Colonic mucosa (tissue), 4 donors: ENCODE measurements at places on chromosomes 3 and 15. TPM values are rescaled to one million over a fixed set of nuclear protein-coding genes. Genes with fewer than 3 reads are reported as not detected.
A peak's percentile ranks its signal among the peaks of the same experiment; 100 is the strongest.

DNA sequence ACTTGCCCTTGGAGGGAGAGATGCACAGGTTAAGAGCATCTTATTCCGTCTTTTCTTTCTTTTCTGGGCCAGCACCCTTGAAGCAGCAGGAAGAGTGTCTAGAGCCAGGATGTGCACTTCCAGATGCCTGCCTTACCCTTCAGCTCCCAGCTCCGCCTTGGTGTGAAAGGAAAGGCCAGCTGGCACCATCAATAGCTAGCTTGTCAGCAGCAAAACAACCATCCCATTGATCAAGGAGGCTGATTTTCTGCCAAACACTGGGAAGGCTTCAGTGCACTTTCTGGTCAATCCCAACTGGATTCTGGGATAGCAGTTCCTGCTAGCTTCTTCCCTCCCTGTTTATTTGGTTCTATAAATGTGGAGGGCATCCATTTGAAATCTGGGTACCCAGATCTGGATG is 110.9 kb upstream of the GALNT15 start:
- H3K4me1 ChIP-seq = no peaks in the 10 kb centered on the region
- no peaks in the 10 kb centered on the region for H3K27me3 ChIP-seq
- DNase-seq = no peak
- no peak overlapping the region for H3K4me3 ChIP-seq
- no peak overlapping the region for H3K27ac ChIP-seq
- no peaks in the 10 kb centered on the region for H3K36me3 ChIP-seq

GRCh38 chr15:68054628-68055223 is 611 bp downstream of the PIAS1 start:
- no peaks in the 10 kb centered on the region for H3K36me3 ChIP-seq
- no peaks in the 10 kb centered on the region for H3K27me3 ChIP-seq
- peaks cover 4% of the 10 kb centered on the region for H3K4me1 ChIP-seq
- peak overlapping the region; percentile 69 for H3K4me3 ChIP-seq

CHDH gene
- 41.5 TPM for total RNA-seq

GRCh38 chr15:87357637-87358313 is 898.8 kb downstream of the NTRK3 start:
- H3K27me3 ChIP-seq = no peaks in the 10 kb centered on the region
- no peaks in the 10 kb centered on the region for H3K36me3 ChIP-seq
- no peaks in the 10 kb centered on the region for H3K4me1 ChIP-seq
- no peak overlapping the region for H3K27ac ChIP-seq

DNA sequence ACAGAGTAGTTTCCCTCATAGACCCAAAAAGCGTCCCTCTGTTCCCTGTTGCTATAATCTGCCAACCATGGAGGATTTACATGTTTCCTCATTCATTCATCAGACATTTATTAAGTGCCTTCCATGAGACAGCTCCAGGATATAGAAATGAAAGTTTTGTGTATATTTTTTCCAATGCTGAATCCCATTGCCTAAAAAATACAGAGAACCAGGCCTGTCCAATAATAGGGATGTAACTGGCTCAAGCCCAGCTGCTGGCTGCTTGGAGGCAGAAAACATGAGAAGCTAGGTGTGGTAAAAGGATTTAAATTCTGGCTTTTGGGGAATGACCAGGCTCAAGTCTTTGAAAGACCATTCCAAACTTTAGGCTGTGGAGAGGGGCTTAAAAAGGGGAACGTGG is 41.5 kb downstream of the RARB start:
- H3K4me1 ChIP-seq = no peaks in the 10 kb centered on the region
- no peak overlapping the region for H3K4me3 ChIP-seq
- H3K36me3 ChIP-seq = no peaks in the 10 kb centered on the region
- no peaks in the 10 kb centered on the region for H3K27me3 ChIP-seq

- peaks cover 3% of the 10 kb centered on the region for H3K4me1 ChIP-seq
- H3K27me3 ChIP-seq = no peaks in the 10 kb centered on the region
- no peak overlapping the region for H3K27ac ChIP-seq
- H3K4me3 ChIP-seq = no peak overlapping the region
- no peak for DNase-seq
- H3K36me3 ChIP-seq = no peaks in the 10 kb centered on the region
Observed at GRCh38 chr15:67605871-67606270, 63.4 kb downstream of the MAP2K5 start.

DNA sequence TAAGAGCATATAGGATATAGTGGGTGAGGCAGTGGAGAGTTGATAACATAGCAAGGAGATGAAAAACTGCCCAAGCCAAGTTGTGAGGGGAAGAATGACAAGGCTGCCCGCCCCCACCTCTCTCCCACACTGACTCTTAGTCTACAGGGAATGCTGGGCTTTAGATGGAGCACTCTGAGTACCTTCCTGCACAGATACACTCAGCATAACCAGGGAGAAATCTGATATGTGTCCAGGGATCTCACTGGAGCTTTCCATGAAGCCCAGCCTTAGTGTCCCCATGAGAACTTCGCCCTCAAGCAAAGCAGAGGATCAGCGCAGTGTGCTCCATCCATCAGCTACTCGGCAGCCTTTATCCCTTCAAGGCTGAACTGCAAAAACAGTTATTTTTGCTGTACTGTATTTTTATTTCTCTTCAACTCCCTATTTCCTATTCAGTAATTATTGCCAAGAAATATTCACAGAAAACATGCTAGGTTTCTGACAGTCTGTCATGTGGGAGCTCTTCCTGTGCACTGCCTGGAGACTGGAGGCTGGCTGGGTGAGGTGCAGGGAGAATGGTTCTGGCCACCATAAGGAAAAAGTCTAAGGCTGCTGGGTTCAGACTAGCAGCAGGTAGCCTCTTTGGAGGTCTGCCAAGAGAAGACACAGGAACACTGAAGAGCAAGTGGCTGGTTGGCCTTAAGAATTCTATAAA is 475.2 kb upstream of the PPP2R3A start:
- H3K27ac ChIP-seq = no peak overlapping the region
- no peak for DNase-seq
- no peaks in the 10 kb centered on the region for H3K36me3 ChIP-seq
- no peaks in the 10 kb centered on the region for H3K4me1 ChIP-seq

- H3K4me3 ChIP-seq = no peak overlapping the region
- H3K4me1 ChIP-seq = peaks cover 30% of the 10 kb centered on the region
- peak overlapping the region; percentile 76 for H3K27ac ChIP-seq
Observed at GRCh38 chr15:92914103-92914499, 14.0 kb downstream of the CHD2 start.

DNASE1L3 gene
- 2.2 TPM for total RNA-seq

CD200R1 gene
- total RNA-seq = 0.84 TPM

PCBP4 gene
- 22.4 TPM for total RNA-seq

- no peak overlapping the region for H3K4me3 ChIP-seq
- DNase-seq = no peak
- no peaks in the 10 kb centered on the region for H3K27me3 ChIP-seq
Observed at GRCh38 chr3:141379250-141379966, 11.1 kb downstream of the ZBTB38 start.

AGTR1 gene
- 0.47 TPM for total RNA-seq

WNT5A gene
- 3.9 TPM for total RNA-seq

IREB2 gene
- total RNA-seq = 59.9 TPM

IQCF5 gene
- not detected for total RNA-seq

OR5H14 gene
- total RNA-seq = not detected

EFCC1 gene
- 1.7 TPM for total RNA-seq

PAQR9 gene
- not detected for total RNA-seq

GRCh38 chr3:53888232-53888631 is 3.4 kb downstream of the SELENOK start:
- peaks cover 4% of the 10 kb centered on the region for H3K36me3 ChIP-seq
- H3K27ac ChIP-seq = no peak overlapping the region
- H3K27me3 ChIP-seq = no peaks in the 10 kb centered on the region
- H3K4me1 ChIP-seq = no peaks in the 10 kb centered on the region
- no peak for DNase-seq

RTP4 gene
- 4.3 TPM for total RNA-seq

CLDN18 gene
- 0.44 TPM for total RNA-seq

GRCh38 chr15:48168616-48169015 is 9.5 kb downstream of the MYEF2 start:
- no peak overlapping the region for H3K4me3 ChIP-seq
- no peak for DNase-seq
- no peaks in the 10 kb centered on the region for H3K4me1 ChIP-seq
- H3K27me3 ChIP-seq = no peaks in the 10 kb centered on the region

DAG1 gene
- total RNA-seq = 81.7 TPM

CPEB1 gene
- 0.40 TPM for total RNA-seq

DNA sequence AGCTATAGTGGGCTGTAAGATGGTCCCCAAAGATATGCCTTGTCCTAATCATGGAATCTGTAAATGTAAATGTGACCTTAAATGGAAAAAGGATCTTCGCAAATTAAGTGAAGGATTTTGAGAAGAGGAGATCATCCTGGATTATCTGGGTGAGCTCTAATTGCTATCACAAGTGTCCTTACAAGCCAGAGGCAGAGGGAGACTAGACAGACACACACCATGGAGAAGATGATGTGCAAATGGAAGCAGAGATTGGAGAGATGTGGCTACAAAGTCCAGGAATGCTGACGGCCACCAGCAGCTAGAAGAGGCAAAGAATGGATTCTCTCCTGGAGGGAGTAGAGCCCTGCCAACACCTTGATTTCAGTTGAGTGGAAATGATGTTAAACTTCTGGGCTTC is 102.3 kb upstream of the PROK2 start:
- H3K36me3 ChIP-seq = no peaks in the 10 kb centered on the region
- no peak overlapping the region for H3K27ac ChIP-seq
- no peaks in the 10 kb centered on the region for H3K27me3 ChIP-seq
- H3K4me1 ChIP-seq = no peaks in the 10 kb centered on the region
- no peak for DNase-seq
- no peak overlapping the region for H3K4me3 ChIP-seq

DNA sequence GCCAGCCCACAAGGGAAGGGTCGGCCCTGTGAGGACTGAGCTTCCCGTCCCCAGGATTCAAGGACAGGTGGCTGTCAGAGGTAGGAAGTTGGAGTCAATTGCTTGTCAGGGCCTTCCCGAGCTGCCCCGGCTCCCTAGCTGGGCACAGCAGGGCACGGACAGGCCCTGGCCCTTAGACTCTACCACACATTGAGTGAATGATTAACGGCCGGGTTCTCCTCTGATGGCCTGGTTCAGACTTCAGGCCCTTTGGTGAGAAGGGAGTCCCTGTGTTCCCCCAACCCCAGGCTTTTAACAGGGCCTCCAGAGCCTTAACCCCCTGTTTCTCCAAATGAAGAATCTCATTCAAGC is 16.4 kb upstream of the FGD5 start:
- no peak overlapping the region for H3K27ac ChIP-seq
- H3K36me3 ChIP-seq = no peaks in the 10 kb centered on the region
- no peak overlapping the region for H3K4me3 ChIP-seq
- no peak for DNase-seq
- no peaks in the 10 kb centered on the region for H3K4me1 ChIP-seq

ADGRG7 gene
- total RNA-seq = 13.4 TPM

GRCh38 chr3:42635111-42635510 is 18.4 kb upstream of the ZBTB47 start:
- H3K4me3 ChIP-seq = no peak overlapping the region
- DNase-seq = no peak
- H3K4me1 ChIP-seq = no peaks in the 10 kb centered on the region
- H3K27me3 ChIP-seq = no peaks in the 10 kb centered on the region
- no peak overlapping the region for H3K27ac ChIP-seq
- peaks cover 10% of the 10 kb centered on the region for H3K36me3 ChIP-seq

DNA sequence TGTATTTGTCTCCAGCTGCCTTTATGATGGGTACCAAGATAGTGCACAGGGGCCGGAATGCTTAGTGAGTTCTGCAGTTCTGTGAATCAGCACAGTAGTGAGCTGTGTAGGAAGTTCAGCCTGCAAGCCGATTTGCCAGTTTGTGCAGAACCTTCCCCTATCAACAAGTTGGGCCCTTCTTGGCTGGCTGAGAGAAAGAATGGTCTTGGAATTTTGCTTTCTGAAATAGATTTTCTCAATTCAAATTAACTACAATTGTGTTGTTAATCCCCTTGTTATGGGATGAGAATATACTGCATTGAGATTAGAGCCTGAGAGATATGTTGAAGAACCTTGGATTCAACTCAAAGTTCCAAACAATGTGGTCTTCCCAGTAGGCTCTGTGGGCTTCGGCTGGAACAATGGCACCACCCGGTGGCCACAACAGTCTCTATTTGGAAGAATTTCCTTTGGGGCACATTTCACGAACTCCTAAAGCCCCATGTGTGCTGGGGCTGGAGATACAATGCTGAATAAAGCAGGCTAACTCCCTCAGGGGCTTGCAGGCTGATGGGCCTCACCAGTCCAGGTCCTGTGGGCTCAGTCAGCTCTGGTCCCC is 59.1 kb downstream of the TRIM42 start:
- DNase-seq = peak; percentile 21
- H3K27me3 ChIP-seq = no peaks in the 10 kb centered on the region
- H3K36me3 ChIP-seq = no peaks in the 10 kb centered on the region
- no peak overlapping the region for H3K27ac ChIP-seq

DNA sequence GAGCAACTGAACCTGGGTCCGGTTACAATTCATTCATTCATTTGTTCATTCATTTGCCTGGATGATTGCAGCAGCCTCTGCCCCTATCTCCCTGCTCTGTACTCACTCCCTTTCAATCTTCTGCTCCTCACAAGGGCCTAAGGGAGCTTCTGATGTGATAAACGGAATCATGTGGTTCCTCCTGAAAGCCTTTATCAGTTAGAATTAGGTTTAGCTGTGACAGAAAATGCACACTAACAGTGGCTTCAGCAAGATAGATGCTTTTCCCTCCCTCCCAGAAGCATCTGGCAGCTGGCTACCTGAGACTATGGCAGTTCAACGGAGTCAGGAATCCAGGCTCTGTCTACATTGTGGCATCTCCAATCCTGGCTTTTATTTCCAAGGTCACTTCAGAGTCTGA is 196.0 kb downstream of the ADAMTS9 start:
- H3K36me3 ChIP-seq = no peaks in the 10 kb centered on the region
- H3K27me3 ChIP-seq = no peaks in the 10 kb centered on the region
- H3K4me3 ChIP-seq = no peak overlapping the region
- H3K27ac ChIP-seq = no peak overlapping the region
- DNase-seq = no peak

GRCh38 chr15:27235681-27236080 is 264.7 kb downstream of the GABRG3 start:
- no peak overlapping the region for H3K27ac ChIP-seq
- H3K36me3 ChIP-seq = no peaks in the 10 kb centered on the region
- DNase-seq = no peak
- H3K27me3 ChIP-seq = no peaks in the 10 kb centered on the region

SYNPR gene
- total RNA-seq = not detected

MUC4 gene
- 150 TPM for total RNA-seq

GRCh38 chr3:179108086-179108485 is 36.5 kb upstream of the ZMAT3 start:
- no peaks in the 10 kb centered on the region for H3K4me1 ChIP-seq
- H3K36me3 ChIP-seq = no peaks in the 10 kb centered on the region
- H3K4me3 ChIP-seq = no peak overlapping the region
- no peak for DNase-seq
- H3K27me3 ChIP-seq = no peaks in the 10 kb centered on the region
